ENCODE measurements at places on chromosomes 13 and 19.
A peak's percentile ranks its signal among the peaks of the same experiment; 100 is the strongest.

DNA sequence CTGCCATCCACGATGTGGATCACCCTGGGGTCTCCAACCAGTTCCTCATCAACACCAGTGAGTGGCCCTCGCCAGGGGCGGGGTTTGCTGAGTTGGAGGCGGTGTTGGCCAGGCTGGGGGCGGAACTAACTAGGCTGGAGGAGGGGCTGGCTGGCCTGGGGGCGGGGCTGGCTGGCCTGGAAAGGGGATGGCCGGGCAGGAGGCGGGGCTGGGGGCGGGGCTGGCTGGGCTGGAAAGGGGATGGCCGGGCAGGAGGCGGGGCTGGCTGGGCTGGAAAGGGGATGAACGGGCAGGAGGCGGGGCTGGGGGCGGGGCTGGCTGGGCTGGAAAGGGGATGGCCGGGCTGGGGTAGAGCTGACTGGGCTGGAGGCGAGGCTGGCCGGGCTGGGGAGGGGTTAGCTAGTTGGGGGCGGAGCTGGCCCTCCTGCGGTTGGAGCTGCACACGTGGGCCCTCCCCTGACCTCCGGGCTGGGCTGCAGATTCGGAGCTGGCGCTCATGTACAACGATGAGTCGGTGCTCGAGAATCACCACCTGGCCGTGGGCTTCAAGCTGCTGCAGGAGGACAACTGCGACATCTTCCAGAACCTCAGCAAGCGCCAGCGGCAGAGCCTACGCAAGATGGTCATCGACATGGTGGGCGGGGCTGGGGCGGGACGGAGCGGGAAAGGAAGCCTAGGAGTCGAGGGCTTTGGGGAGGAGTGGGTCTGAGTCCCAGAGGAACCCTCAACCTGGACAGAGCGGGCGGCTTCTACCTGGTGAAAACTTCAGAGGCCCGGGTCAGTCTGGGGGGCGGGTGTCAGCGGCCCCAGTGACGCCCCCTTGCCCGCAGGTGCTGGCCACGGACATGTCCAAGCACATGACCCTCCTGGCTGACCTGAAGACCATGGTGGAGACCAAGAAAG, 41.0 kb downstream of the PDE4A start:
- peak; percentile 77 for DNase-seq

- DNase-seq, result peak; percentile 86
Observed at GRCh38 chr19:53868892-53869804, 1.5 kb downstream of the MYADM start.

DNA sequence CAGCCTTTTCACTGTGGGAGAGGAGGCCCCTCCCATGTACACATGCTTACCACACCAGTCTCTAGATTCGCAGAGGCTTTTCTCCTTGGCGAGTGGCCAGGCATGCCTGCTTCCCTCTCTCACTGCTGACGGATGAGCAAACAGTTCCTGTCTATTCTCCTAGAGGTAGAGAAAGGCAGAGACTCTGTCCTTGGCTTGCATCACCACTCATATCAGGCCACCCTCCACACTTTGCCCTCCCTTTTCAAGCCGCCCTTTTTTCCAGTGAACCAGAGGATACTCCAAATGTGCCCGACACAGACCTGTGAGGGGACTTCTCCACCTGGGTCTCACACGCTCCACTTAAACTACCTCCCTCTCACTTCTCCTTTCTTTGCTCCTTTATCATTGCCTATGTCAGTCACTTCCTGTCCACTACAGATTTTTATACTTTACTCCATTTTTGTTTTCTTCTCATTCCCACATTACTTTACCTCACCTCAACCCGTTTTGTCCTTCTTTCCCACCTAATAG, 284.6 kb downstream of the DNAJC15 start:
- no peak for DNase-seq

DNA sequence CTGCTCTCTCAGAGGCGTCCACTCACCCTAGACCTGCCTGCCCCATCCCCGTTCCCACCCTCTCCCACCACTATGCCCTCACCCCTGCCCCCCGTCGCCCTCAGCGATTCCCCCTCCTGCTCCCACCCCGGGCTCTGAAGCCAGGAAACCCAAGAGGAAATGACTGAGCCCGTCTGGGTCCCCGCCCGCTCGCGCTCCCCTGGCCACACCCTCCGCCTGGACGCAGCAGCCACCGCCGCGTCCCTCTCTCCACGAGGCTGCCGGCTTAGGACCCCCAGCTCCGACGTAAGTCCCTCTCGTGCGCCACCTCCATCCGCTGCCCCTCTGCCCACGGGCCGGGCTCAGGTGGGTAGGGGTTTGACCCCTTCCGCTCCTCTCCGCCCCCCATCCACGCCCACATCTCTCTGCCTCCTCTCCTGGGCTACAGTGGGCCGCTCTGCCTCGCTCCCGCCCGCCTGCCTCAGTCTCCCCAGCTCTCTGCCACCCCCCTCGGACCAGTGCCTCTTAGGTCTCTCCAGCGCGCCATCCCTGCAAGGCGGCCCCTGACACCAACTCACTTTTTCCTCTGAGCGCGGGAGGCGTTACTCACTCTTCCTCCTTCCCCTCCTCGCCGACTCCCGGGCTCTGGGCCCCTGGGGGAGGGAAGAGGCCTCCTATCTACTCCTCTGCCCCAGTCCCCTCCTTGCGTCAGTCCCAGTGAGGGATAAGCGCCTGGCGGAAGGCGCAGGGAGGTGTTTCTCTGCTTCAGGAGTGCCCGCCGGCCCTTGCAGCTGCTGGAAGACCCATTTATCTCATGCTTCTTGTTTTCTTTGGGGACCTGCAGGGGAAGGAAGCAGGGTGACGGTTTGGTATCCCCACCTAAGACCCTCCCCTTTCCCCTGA, at the start of gene FXYD5:
Gene FXYD5, plus strand, starts transcription at position 211 of the 882 bp plus-strand sequence. CDS start 816 bp downstream, outside the sequence.
- peak; percentile 63 for DNase-seq

DNA sequence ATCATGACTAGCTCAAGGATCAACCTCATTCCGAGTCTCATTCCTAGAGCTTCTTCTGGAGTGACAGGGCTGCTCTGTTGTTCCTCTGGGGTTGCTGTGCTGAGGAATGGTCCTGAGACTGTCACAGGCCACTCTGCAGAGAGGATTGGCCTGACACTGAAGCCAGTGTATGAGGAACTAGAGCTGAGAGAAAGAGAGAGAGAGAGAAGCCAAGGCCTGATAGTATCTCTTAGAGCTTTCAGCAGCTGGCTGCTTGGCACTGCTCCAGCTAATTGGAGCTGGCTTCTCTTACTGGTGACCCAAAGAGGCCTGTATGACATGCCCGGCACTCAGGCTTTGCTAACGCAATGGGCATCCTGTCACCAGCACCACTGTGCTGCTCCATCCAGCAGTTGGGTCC, 73.4 kb upstream of the FLT1 start:
- DNase-seq, result no peak

- DNase-seq, result peak; percentile 62
Observed at GRCh38 chr19:34041925-34042521, 130.3 kb upstream of the LSM14A start.

DNA sequence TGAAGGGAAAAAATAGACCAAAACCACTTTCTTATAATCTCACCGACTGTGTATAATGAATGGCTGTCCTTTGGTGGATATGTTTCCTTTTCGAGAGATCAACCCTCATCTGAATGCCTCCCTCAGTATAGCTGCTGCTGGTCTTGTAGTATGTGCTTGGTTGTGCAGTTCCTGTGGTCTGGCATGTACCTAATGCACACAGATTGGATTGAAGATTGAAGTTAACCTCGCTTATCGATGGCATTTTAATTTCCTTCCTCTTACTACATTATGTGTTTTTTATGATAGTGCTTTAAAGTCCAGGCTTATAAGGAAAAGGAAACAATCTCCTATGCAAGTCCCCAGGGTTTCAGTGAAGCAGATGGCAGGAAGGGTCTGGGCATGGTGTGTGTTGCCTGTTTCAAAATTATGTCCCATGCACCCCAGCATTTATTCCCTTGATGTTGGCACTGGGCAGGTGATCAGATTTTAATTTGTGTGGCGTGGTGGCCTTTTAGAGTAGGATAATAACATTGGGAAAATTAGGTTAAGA, 334.1 kb downstream of the SHISA2 start:
- DNase-seq, result no peak

- DNase-seq, result no peak
Observed at GRCh38 chr19:6996810-6997209, 24.4 kb downstream of the MBD3L2B start.

GRCh38 chr13:23695711-23696464, 125.7 kb downstream of the TNFRSF19 start:
- DNase-seq, result peak; percentile 62

- DNase-seq, result no peak
Observed at GRCh38 chr19:54128796-54129616, 8.6 kb upstream of the CNOT3 start.

Measured in activated gamma-delta T cell treated with Interleukin-2 at 50 U/mL for 16 hours (primary cell).